Sigmoid colon (tissue), 7 donors: ENCODE measurements at places on chromosomes 7 and 10. TPM values are rescaled to one million over a fixed set of nuclear protein-coding genes. Genes with fewer than 3 reads are reported as not detected.

- no peak for DNase-seq
Observed at GRCh38 chr7:13414661-13415107, 574.8 kb downstream of the ETV1 start.

DNA sequence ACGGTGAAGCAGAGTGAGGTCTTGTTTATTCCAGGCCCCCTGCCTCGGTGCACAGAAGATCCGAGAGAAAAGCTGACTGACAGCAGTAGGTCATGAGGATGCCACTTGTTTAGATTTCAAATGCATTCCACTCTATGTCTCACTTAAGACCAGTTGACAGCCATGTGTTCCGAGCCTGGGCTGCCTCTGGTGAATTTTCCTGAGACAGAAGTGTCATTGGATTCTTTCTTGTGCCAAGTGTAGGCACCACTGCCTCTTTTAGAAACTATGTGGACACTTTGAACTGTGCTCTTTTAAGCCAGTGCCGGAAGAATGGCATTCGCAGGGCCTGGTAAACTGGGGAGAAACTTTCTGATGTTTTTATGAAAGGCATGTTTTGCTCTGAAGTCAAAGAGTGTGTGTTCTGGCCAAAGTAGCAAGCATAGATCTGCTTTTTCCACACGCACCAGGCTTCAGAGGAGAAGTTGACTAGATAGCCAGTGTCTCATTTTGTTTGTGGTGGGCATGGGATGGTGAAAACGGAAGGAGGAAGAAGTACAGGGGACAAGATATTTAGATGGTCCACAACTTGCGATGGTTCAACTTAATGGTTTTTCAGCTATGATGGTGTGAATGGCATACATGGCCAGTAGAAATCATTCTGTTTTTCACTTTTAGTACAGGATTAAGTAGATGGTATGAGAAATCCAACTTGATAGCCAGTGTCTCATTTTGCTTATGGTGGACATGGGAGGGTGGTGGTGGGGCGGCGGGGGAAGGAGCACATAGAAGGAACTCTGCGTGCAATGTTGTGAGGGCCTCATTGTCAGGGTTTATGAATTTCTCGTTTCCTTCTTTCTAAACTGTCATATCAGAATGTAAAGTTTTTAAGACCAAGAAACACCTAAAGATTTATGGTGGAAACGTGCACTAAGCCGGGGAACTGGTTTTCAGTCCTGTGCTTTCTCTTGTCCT lies 41.5 kb downstream of the CYP17A1 start:
- no peak for DNase-seq

- no peak for DNase-seq
Observed at GRCh38 chr7:25964483-25964991, 187.5 kb upstream of the NFE2L3 start.

TUBAL3 gene
- not detected for total RNA-seq
